ENCODE measurements at places on chromosomes 16 and 17.
A peak's percentile ranks its signal among the peaks of the same experiment; 100 is the strongest.

- DNase-seq = no peak
These were observed 45.6 kb downstream of the TBC1D26 start for GRCh38 chr17:15777717-15778116.

- no peak for DNase-seq
These were observed 29.9 kb downstream of the NKD1 start for GRCh38 chr16:50578137-50578536.

DNA sequence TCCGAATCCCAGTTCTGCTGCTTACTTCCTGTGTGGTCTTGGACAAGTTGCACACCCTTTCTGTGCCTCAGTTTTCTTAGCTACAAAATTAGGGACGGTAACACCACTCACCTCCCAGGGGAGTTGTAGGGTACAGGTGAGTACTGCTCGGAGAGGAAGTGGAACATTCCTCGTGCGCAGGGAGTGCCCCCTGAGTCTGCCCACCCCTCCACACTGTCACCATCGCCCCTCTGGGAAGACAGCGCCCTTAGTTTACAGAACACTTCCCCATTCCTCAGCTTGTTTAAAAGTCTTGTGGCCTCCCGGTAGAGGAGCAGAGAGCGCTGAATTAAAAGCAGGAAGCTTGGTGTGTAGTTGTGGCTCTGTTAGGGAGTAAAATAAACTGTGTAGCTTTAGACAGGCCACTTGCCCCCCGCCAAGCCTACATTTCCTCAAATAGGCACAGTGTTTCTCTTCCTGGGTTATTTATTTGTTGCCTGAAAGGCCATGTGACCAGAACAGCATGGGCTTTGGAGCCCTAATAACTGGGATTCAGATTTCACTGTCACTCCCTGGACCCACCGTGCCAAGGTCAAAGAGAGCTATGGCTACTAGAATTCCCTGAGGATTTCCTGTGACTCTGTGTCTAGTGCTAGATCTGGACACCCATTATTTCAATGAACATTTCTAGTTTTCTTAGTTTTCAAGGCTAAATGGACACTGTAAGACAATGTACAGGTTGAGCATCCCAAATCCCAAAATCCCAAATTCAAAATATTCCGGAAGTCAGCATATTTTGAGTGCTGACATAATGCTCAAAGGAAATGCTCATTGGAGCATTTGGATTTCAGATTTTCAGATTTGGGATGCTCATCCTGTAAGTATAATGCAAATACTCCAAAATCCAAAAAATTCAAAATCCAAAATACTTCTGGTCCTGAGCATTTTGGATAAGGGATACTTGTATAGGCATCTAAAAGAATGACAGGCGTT is 372.5 kb downstream of the SNX29 start:
- DNase-seq = no peak

- no peak for DNase-seq
These were observed 25.2 kb downstream of the DNAH2 start for GRCh38 chr17:7742729-7743128.

- no peak for DNase-seq
These were observed 518 bp downstream of the SH2B1 start for GRCh38 chr16:28863929-28864793.

DNA sequence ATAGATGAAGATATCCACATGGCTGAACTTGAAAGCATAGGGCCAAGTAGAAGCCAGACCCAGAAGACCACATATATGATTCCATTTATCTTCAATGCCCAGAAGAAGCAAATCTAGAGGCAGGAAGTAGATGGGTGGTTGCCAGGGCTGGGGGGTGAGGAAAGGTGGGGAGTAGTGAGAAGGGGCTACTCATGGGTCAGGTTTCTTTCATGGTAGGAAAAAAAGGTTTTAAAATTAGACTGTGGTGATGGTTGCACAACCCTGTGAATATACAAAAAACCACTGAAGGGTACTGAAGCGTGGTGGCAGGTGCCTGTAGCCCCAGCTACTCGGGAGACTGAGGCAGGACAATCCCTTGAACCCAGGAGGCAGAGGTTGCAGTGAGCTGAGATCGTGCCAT is 5.4 kb downstream of the CD2BP2 start:
- no peak for DNase-seq

- DNase-seq = no peak
These were observed 1.8 kb downstream of the SLC25A11 start for GRCh38 chr17:4938069-4938491.

DNA sequence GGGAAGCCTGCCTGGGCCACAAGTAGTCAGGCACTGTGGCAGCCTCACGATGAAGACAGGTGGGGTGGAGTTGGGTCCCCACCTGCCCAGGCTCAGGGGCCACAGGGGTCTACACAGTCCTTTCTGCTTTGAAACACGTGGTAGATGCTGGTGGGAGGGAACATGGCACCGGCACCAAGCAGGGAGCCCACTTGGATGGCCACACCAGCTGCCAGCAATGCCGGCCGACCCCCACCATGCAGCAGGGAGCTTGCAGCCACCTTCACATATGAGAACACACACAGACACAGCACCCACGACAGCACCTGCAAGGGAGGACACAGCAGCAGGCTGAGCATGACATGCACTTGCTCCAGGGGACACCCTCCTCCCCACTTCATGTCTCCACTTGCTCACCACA is 2.4 kb downstream of the SLC52A1 start:
- DNase-seq = no peak

- no peak for DNase-seq
These were observed 16.9 kb upstream of the CYTH1 start for GRCh38 chr17:78798695-78799559.

DNA sequence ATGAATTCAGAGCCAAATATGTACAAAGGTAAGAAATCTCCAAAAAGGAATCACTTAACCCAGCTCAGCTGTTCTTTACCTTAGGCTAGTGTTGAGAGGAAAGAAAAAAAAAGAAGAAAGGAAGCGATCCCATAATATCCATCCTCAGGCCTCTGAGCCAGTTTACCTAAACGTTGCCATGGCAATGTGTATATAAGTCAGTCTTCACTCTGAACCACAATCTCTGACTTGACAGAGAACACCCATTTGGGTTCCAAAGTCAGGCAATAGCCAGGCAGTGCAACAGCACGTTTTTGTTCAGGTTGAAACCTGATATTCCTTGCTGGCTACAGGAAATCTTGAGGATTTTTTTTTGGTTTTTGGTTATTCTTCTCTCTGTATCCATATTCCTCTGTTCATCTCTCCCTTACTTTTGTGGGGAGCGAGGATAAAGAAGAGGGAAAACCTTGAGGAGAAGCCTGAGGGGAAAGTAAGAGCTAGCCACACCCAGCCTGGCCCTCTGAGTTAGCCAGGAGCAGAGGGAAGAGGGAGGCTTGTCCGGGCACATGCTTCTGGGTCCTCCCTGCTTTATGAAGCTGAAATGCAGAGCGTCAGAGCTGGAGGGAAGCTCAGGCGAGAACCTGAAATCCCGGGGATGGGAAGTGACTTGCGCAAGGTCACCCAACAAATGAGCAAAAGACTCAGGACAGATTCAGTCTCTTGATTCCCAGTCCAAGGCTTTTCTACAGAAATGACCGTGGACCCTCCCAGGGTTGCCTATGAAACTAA is 152.7 kb downstream of the SOX9 start:
- DNase-seq = no peak

- DNase-seq = no peak
These were observed 690.4 kb upstream of the RBFOX1 start for GRCh38 chr16:6642271-6642670.

DNA sequence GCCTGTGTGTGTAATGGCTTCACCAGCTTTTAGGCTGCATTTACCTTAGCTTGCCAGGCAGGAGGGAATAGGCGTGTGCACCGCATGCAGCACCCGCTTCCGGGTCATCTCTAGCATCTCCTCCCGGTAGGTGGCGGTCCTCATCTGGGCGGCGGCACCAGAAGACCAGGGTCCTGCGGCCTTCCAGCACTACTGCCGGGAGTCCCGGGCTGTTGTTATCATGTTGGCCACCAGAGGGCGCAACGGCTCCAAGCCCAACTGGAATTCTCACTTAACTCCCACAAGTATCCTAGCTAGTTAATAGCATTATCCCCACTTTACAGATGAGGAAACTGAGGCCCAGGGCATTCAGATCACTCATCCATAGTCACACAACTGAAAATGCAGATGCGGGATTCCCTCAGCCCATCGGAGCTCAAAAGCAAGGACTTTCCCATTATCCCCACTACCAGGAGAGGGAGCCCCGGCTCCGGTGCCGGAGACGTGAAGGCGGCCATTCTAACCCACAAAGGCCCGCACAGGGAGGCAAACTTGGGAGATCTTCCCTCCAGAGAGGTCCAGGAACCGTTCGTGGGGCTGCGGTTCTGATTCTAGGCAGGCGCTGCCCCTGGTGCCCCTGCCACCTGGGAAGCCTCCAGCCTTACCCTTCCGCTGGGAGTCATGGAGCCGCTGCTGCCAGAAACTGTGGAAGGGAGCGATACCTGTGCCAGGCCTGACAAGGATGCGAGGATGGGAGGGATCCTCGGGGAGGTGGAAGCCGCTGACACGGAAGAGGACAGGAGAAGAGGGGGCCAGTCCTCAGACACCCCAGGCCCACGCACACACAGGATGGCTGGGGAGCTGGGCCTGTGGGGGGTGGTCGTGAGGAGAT is 23.9 kb downstream of the LGALS9 start:
- peak; percentile 36 for DNase-seq

DNA sequence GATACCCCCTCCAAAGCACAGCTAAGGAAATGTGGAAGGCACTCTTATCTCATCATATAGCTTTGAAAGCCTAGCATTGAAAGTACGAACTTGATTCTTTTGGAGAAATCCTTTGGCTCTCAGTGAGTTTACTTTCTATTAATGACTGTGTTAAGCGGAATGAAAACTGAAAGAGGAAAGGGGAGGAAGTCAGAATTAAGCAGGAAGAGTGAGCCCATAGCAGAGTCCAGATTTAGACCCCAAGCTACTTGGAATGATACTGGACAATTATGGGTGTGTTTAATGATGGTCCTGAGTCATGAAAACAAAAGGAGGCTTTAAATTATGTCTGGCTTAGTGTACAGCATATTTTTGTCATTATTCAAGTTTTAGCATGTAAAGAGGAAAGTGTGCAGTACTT is 42.2 kb downstream of the TENT4B start:
- DNase-seq = no peak

DNA sequence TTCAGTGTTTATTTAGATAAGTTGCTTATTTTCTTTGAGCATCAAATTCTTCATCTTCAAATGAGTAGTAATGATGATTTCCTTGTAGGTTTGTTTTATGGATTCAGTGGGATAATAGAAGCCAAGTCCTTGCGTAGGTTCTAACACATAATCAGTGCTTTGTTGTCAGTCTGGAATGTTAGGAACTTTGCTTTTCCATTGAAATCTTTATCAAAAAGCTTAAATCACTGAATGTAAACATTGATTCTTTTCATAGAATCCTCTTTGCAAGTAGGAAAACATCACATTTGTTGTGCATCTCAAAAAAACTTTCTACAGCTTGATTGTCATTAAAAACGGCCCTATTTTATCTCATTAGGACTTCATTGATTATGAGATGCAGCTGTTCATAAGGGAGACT is 490.3 kb upstream of the GOT2 start:
- no peak for DNase-seq
